ENCODE measurements at places on chromosomes 3 and 15. TPM values are rescaled to one million over a fixed set of nuclear protein-coding genes. Genes with fewer than 3 reads are reported as not detected.

- DNase-seq = no peak
Measured at GRCh38 chr3:53812434-53812833, 33.8 kb downstream of the CHDH start.

DRD3 gene
- not detected for total RNA-seq

GRIP2 gene
- total RNA-seq = not detected

CCDC54 gene
- not detected for total RNA-seq

GOLGA6A gene
- not detected for total RNA-seq

PCLAF gene
- total RNA-seq = 94.2 TPM

GRCh38 chr15:93164409-93164808, 75.4 kb upstream of the RGMA start:
- DNase-seq = no peak

CATSPER2 gene
- total RNA-seq = 2.0 TPM

- no peak for DNase-seq
Measured at GRCh38 chr3:106097817-106098435, 229.1 kb upstream of the CBLB start.
